Stimulated activated CD4-positive, alpha-beta T cell treated with anti-CD3 and anti-CD28 coated beads, Interleukin-4, amount 100 ng/mL, for 24 hours (primary cell): ENCODE measurements at places on chromosomes 2 and 18.

DNA sequence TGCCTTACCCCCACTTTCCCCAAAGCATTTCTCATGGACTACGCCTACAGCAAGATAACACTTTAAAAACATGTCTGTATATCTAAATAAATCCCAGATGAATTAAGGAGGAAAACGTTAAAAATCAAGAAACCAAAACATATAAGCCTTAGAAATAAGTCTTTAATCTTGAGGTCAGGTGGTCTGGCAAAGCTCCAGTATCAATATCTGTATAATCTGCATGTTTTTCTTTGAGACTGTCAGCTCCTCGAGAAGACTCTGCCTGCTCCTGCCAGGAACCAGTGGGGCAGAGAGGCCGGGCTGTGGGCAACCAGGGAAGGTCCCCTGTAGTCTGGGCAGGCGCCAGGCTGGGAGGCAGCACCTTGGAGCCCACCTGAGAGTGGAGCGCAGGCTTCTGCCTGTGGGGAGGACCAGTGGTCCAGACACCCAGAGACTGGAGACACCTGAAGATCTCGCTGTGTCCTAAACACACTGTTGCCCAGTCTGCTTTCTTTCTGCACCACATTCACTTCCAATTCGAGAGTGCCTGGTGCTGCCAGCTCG, 291.0 kb upstream of the SOX11 start:
- DNase-seq: no peak

DNA sequence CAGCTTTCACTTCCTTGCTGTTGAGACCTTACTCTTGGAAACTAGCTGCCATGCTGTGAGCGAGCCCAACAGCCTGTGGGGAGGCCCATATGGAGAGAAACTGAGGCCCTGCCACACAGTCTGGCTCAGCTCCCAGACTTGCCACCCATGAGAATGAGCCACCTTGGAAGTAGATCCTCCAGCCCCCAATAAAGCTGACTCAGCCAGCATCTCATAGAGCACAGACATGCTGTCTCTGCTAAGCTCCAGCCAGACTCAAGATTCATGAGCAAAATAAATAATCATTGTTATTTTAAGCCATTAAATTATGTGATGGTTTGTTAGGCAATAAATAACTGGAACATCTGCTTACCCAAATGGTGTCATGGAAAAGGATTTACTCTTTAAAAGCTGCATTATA, 53.6 kb upstream of the DDX18 start:
- no peak for DNase-seq

DNA sequence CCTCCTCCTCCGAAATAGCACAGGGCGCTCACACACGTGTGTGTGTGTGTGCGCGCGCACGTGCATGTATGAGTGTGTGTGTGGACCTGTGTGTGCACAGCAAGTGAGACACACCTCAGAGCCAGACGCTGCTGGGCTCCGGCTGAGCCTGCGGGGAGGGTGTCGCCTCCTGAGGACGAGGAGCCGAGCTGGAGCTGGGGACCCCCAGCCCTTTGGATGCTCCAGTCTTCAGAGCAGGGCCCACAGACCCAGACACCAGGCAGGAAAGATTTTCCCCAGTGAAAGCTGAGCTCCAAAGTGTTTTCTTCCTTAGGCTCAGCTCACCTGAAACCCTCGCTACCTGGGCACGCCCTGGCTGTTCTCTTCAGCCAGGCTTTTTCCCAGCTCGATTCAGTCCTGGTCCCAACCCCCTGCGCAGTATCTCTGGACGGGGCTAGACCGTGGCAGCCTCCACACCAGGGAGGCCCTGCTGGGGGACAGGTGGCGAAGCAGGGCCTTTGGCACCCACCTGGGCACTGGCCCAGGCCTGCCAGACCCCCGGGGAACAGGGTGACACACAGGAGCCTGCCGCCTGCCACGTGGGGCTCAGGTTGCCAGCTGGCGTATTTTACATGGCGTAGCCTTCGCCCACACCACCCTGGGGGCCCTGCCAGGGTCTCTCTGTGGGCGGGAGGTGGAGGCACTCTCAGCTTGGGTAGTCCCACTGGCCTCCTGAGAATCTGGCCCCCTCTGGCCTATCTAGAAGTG, 36.2 kb downstream of the PDIA6 start:
- DNase-seq: no peak

DNA sequence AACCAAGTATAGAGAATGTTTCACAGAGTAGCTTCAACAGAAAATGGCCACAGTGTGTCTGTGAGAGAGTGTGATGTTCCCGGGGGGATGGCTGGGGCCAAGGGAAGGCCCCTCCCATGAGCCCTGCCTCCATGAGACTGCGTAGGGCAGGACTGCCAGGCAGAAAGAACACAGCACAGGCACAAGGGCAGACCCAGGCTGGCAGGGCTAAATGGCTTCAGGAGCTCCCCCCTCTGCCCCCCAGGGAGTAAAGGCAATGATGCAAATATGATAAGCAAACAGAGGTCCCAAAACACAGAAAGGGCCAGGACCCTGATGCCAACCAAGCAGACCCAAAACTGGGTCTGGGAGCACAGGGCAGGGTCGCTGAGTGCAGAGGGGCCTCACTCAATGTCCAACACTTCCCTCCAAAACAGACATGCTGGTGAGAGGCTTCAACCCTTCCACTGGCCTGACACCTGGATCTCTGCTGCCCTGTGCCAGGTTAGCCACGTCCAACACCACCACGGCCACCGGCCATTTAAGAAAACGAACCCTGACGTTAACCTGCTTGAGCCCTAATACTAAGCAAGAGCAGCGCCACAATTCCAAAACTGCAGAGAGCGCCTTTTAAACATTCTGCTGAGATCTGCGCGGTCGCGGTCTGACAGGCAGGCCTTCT, 90.3 kb downstream of the HDAC4 start:
- DNase-seq: no peak

GRCh38 chr18:36309436-36310391, 12.2 kb downstream of the FHOD3 start:
- no peak for DNase-seq

GRCh38 chr2:183284606-183285005, 160.4 kb downstream of the NUP35 start:
- no peak for DNase-seq

GRCh38 chr2:88252646-88253045, 82.5 kb downstream of the THNSL2 start:
- no peak for DNase-seq

DNA sequence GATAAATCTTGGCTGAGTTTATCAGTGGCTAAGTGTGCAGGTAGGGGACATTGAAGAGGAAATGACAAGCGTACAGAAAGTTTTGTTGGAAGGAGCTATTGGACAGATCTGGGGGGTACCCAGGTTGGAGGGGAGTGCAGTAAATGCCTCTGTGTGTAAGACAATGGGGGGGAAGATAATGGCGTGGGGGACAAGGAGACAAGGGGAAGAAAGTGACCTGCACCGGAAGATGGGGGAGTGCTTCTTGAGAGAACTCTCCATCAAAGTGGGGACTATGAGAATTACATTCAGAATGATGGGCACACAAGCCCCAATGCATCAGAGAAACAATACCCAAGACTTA, 190.0 kb downstream of the ALPK2 start:
- no peak for DNase-seq

GRCh38 chr2:105643405-105644173, 101.1 kb upstream of the NCK2 start:
- no peak for DNase-seq
